ENCODE measurements at places on chromosomes 13 and 19.

GRCh38 chr19:54422136-54422535, 6.9 kb downstream of the TTYH1 start:
- no peak for DNase-seq

DNA sequence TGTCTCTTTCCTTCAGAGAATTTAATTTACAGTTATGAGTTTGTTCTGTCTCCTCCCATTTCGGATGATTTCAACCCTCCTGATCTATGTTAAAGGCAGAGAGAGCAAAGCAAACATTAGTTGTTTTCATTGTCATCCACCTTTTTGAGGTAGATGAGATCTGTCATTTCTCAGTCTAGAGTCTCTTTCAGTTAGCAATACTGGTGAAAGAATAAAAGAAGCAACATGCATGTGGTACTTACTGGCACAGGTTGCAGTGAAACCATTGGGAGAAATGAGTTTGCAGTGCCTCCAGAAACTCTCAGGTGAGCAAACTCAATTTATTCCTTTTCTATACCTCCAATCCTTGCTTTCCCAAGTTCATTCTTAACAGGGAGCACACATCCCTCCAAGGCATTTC, 99.4 kb downstream of the RBM26 start:
- DNase-seq: no peak

DNA sequence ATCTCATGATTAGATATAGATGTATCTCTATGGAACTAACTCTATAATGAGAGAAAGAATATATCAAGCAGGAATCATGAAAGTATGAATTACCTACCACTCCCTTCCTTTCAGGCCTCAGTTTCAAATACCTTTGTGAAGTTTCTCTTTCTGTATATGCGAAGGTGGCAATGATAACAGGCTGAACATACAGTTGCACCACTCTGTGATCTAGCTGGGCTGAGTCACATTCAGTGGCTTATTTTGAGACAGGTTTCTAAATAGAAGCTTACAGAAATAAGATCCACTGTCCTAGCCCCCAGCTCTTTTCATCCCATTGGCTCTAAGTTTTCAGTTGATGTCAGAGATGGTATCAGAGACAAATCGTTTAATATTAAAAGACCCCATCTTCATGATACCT, 662.0 kb downstream of the SLITRK1 start:
- no peak for DNase-seq

GRCh38 chr13:34372581-34372980, 554.6 kb downstream of the RFC3 start:
- DNase-seq: no peak

- no peak for DNase-seq
Measured at GRCh38 chr13:28527629-28528028, 32.7 kb upstream of the FLT1 start.

- no peak for DNase-seq
Measured at GRCh38 chr19:3694361-3695123, 5.7 kb downstream of the PIP5K1C start.

GRCh38 chr13:72839831-72840426, 58.0 kb downstream of the PIBF1 start:
- no peak for DNase-seq

DNA sequence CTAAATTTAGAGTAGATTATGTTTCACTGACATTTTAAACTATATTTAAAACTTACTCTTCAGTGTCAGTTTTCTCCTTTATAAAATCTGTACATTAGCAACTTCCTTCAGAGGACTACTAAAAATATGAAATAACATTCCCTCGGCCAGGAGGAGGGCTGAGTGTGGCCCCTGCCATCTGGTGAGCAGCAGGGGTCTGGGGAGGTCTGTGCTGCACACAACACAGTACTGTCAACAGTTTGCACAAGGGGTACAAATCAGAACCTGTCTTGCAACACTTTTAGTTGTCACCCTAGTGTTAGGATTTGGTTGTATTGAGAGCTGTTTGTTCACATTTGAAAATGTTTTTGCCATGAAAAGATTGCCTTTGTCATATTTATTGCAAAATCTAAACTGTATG, 48.9 kb downstream of the TPP2 start:
- no peak for DNase-seq

- no peak for DNase-seq
Measured at GRCh38 chr13:100447831-100448230, 140.8 kb downstream of the GGACT start.

GRCh38 chr13:114167426-114167825, 11.6 kb upstream of the CFAP97D2 start:
- no peak for DNase-seq

DNA sequence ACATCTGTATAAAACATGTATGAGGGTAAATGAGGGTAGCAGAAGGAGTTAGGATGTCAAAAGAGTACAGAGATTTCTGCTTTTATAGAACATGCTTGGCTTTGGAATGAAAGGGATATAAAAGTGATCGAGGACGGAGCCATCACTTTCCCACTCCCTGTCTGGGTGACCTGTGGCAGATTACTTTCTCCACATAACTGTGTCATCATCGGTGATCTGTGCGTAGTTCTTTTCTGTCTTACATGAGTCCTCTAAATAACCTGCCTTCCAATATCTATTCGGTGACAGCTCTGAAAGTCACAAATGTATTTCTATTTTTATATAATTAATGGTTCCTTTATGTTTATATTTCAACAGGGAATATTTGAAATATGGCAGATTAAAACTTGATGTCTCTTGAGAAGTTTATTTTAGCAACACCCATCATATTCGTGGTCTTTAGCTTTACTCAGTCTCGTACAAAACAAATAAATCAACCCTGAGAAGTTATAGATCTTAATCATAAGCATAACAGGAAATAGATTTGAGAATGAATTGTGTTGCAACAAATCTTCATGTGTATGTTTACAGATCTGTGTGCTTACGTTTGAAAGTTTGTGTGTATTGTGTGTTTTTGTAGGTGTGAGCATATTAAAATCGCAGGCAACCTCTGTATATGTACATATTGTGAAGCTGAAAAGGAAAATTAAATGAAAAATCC, 1094.3 kb downstream of the EFNB2 start:
- DNase-seq: no peak

All from NCI-H446 treated with DMSO at 0.1 percent for 48 hours (cell line).